Fibroblast of lung (primary cell): ENCODE measurements at places on chromosomes 5 and 9.

- no peak for DNase-seq
Measured at GRCh38 chr5:87653242-87653641, 240.5 kb upstream of the CCNH start.

DNA sequence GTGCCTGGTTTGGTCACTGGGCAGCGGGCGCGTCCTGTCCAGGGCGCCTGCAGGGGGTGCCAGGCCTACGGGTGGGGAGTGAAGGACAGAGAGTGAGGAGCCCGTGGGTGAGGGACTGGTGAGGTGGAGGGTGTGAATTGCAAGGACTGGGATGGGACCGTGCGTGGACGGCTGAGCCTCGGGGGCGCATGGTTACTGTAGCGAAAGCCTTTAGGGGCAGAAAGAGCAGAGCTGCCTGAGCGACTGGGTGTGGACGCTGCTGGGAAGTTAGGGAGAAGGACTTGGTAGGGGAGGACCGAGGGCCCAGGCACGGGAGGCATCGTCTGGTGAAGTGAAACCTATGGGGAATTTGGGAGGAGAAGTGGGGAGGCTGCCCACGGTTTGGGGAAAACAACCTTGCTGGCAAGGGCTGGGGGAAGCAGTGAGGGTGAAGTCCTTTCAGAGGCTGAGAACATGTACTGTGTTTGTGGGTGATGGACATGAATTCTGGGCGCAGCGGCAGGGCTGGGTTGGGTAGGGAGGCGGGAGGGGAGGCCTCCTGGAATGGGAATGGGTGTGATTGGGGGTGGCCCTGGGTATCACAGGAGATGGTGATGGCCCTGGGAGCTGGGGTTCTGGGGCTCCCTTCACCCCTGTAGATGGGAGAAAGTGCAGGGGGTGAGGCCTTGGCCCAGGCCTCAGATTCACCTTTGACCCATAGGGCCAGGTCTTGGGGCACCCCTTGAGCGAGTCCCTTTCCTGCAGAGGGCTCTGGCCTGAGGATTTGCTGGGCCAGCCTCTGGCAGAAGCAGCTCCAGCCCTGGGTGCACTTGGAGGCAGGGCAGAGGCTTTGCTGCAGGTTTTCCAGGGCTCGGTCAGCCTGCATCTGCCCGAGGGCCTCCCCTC lies 1.7 kb upstream of the TOR4A start:
- DNase-seq, result no peak

DNA sequence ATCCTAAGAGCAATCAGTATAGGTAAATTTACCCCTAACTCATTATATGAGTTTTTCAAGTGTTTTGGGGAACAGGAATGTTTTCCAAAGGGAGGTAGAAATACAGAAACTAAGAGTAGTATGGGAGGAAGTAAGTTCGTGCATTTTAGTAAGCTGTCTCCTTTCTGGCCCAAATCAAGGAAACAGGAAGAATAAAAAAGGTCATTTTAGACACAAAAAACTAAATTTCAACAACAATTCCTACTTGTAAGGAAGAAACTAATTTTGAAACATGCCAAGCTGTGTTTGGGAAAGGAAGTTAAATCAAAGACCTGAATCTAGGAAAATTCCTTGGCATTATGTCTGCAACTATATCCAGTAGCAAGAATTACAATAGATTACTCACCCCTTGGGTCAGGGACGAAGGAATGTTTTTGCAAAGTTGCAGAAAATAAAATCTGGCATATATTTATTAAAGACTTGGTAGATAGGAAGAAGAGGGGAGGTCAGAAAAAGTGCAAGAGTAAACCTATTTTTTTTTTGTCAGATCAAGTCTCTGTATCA lies 6.5 kb upstream of the RPS6 start:
- DNase-seq, result no peak

DNA sequence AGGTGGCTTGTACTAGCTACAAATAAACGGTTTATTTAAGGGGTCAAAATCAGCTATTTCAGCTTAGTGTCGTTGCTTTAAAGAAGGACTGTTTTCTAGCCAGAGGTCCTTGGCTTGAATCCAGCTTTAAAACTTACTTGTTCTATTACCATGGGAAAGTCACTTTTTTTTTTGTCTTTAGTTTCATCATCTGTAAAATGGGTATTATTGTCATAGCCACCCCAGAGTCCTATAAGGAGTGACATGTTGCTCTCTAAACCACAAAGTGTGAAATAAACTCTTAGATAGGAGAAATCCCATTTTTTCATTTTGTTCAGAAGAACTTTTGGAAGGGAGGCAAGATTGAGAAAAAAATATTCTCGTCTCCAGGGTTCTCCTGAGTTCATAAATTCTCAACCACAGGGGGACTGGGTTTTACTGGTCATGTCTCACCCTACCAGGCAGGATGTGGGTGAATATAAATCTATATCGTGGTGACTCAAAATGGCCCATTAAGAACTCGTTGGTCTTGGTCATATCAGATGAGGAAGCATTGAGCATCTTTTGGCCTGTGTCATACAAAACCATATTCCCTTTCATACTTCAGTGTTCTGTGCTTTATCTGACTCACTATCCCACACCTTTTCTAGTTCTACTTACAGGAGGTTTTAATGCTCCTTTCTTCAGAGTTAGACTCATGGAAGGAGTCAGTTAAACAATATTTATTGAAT lies 202.7 kb upstream of the NR3C1 start:
- DNase-seq, result no peak

DNA sequence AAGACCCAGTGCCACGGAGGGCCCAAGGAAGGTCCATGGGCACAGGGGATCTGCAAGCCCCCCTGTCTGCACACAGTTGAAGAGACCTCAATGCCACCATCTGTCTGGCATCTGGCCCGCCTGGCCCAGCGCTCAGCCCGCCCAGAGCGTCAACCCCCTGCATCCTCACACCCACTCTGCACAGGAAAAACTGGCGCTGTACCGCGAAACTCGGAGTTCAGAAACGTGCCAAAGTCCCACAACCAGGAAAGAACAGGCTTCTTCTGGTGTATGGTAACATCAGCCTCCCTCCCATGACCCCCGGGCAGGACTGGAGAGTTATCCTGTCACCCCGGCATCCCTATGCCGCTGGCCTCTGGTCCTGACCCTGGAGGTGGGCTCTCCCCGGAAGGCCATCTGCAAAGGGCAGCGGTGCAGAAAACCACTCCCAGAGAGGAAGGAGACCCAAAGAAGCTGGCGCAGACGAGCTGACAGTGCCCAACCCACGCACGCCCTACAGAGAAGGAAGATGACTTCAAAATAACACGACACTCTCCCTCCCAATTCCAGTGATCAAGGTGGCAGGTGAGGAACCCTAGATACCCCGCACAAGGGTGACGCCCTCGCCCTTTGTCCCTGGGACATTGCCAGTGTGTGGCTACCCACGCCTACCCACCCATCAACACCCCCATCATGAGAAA lies 18.9 kb downstream of the VAV2 start:
- no peak for DNase-seq

GRCh38 chr9:114366334-114367128 lies 21.3 kb downstream of the AKNA start:
- peak; percentile 92 for DNase-seq

- DNase-seq, result no peak
Measured at GRCh38 chr9:69153707-69154521, 20.2 kb upstream of the TJP2 start.

- DNase-seq, result no peak
Measured at GRCh38 chr9:123425261-123425821, 69.3 kb downstream of the CRB2 start.

- no peak for DNase-seq
Measured at GRCh38 chr5:157719245-157719644, 12.0 kb upstream of the THG1L start.

GRCh38 chr9:118651511-118651910 lies 717.7 kb downstream of the BRINP1 start:
- DNase-seq, result no peak

- DNase-seq, result peak; percentile 86
Measured at GRCh38 chr9:35688558-35689541, 875 bp downstream of the TPM2 start.

DNA sequence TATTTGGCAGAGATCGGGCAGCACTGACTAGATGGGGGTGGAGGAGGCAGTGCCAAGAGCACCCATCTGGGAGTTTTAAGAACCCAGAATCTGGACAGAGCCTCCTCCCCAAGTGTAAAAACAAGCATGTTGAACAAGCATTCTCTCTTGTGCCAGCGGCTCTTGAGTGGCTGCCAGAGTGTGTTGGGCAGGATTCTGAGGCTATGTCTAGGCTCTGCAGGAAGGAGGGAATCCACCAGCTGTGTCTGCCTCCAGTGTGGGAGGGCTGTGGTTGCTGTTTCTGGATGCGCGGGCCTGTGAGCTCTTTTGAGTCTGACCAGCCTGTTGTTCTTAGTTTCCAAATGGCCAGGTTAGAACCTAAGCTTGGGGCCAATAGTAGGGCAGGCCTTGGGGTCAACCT lies 39.8 kb downstream of the HMCN2 start:
- no peak for DNase-seq

- DNase-seq, result no peak
Measured at GRCh38 chr5:128591598-128592455, 53.8 kb upstream of the FBN2 start.

DNA sequence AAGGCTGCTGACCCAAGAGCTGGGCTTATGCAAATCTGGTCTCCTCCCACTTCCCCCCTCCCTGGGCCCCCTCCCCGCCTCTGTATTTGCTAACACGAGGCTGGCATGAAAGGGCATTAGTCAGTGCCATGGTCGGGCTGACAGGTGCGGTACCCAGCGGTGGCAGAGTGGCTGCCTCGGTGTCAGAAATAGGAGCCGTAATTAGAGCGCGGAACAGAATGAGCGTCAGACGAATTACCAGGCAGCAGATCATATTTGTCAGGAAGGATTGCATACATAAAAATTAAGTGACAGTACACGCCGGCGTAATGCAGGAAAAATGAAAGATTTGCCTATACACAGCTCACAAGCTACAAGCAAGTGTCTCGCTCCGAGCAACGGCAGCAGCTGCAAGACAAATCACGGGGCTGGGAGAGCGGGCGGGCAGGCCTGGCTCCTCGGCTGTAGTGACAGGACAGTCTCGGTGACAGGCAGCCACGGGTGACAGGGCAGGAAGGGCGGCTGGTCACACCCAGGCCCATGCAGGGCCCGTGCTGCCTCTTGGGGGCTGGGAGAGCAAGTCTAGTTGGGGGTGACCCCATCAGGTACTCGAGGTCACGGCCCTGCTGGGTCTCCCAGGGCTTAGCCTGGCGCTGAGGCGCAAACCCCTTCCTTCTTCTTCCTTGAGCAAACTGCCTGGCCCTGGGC lies 72.4 kb downstream of the NEK6 start:
- DNase-seq, result no peak

DNA sequence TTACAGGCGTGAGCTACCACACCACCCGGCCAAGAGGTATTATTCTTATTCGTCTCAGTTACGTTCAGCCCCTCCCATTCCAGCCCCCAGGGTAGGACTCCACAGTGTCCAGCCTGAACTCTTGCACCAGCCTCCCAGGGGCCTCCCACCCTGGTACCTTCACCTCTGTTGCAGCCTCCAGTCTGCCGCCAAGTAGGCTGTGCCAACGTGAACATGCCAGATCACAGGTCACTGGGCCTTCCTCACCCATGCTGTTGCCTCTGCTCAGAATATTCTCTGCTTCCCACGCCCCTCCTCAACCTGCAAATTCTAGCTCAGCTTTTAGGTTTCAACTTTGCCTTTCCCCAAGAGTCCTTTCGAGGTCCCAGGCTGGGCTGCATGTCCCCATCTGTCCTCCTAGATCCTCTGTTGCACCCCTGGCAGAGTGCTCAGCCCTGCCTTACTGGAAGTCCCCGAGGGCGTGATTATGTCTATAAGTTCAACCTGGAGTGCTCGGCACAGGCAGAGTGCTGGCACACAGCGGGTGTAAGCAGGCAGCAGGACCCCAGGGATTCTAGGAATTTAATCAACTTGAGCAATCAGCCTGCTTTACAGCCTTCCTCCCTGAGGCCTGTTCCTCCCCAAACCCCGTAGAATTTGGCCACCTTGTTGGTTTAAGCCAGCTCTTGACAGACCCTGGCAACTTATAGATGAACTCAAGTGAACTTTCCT lies 13.1 kb upstream of the STXBP1 start:
- DNase-seq, result no peak

DNA sequence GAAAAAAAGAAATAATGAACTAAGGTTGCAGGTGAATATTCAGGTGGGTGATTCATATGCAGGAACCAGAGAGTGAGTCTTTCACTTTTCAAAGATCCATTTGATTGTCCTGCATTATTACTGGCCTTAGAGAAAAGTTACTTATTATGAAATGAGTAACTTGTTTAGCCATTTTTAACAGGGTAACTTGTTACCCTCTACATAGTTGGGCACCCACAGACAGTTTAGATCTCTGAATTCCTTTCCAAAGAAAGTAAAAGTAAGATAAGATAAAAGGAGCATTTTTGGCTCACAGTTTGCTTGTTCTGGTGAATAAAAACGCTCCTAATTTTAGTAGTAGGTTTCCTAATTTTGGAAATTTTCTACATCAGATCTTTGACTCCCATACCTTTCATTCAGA lies 54.1 kb upstream of the DAB2 start:
- DNase-seq, result peak; percentile 75

DNA sequence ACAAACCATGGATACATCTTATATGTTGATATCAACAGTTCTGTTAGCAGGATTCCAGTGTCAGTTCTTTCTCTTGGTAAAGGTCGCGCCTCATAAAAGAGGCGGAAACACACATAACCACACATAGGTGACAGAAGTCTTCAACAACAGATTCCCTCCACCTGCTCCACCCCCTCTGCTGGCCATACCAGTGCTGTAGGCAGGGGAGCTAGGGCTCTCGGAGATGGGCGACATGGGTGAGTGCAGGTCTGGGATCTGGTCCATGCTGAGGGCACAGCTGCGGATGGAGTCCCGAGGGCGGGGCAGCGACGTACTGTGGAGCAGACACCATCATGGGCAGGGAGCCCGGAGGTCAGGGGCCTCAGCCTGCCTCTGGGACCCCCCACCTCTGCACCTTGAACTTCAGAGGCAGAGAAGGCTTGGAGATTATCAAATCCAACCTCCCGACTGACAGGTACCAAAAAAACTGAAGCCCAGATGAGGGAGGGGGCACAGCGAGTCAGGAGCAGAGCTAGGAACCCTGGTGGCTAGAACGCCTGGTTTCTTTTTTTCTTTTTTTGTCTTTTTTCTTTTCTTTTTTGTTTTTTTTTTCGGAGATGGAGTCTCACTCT lies 12.0 kb upstream of the TOR2A start:
- no peak for DNase-seq

DNA sequence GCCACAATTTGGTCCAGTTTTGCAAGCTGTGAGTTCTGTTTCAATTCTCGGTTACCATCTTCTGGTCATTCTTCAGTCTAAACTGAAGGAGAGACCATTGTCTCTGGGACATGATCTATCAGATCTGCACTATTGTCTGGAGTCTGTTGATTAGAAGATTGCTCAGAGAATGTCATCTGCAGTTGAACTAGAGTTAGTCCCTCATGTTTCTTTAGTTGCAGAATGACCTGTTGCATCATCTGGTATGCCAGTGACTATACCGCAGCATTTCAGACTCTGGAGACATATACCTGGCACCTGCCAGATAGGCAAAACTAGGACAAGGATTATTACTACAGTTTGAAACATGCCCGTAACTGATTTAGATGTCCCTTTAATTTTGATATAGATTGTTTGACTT lies 194.8 kb downstream of the LRRC70 start:
- DNase-seq, result no peak

- no peak for DNase-seq
Measured at GRCh38 chr5:66161356-66161755, 17.3 kb downstream of the SREK1 start.

GRCh38 chr9:5839572-5839902 lies 6.6 kb upstream of the ERMP1 start:
- DNase-seq, result no peak

GRCh38 chr9:97462914-97463313 lies 38.6 kb upstream of the TMOD1 start:
- no peak for DNase-seq

GRCh38 chr5:107500347-107500746 lies 170.4 kb downstream of the EFNA5 start:
- no peak for DNase-seq

GRCh38 chr9:3528451-3528850 lies 2.6 kb upstream of the RFX3 start:
- DNase-seq, result no peak
